ENCODE measurements at places on chromosomes 1 and 21. TPM values are rescaled to one million over a fixed set of nuclear protein-coding genes. Genes with fewer than 3 reads are reported as not detected.

GRCh38 chr1:80776266-80776665, 1024.5 kb upstream of the ADGRL2 start:
- no peak for DNase-seq

Gene REN
- total RNA-seq: 5.2 TPM

GRCh38 chr1:228510101-228510802, 23.1 kb downstream of the RNF187 start:
- no peak for DNase-seq

Gene LHX4
- under 0.01 TPM for total RNA-seq

DNA sequence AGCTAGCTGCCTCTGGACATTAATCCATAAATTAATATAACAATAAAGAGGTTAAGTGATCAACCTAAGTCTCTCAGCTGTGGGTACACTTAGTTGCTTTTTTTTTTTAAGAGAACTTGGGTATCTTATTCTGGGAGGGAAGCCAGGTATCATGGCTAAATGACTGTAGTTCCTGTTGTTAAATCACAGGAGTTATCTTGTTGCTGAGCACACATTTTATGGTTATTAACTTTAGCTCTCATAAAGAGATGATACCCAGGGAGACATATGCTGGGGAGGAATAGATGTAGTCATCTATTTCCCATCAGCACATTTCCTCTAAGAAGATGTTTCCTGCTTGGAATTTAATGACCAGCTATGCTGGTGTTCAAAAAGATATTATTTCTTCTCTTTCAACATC, 227.8 kb downstream of the PTGER3 start:
- DNase-seq: no peak

GRCh38 chr1:204990059-204990664, 52.9 kb upstream of the CNTN2 start:
- no peak for DNase-seq

Gene FMO1
- total RNA-seq: not detected

DNA sequence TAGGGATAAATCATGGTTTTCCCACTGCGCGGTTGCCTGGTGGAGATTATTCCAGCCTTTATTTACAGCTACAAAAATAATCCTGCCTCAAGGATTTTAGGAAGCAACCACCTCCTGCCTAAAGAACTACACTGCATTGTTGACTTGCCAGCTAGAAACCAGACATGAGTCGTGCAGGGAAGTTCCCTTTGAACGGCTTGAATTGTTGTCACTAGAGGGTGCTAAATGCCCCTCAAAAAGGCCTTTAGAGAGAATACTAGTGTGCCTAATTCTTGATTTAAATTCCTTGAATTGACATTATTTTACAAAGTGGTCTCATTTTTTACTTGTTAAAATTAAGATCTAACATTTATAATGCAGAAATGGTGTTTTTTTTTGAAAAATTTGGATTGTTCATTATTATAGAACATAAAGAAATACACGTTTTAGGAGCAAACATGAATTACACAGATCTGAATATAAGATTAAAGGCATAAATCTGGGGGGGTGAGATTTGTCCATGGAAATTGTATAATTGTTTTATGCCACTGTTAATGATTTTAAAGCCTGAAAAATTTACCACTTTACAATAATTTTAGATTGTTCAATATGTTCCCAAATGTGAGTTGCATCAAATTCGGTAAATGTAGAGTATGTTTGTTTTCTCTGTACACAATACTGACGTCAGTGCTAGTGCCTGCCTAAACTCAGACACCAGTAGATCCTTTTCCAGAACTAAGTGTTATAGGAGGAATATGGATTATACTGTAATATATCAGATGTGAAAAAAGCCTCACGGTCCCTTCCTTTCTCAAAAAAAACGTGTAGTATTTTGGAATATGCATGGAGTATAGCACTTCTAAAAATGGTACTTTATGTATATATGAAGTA, 7.6 kb upstream of the ERG start:
- no peak for DNase-seq

- DNase-seq: no peak
These were observed 85.2 kb upstream of the EXO1 start for GRCh38 chr1:241762713-241763339.

- no peak for DNase-seq
These were observed 55.2 kb downstream of the TENT5C start for GRCh38 chr1:117661027-117661426.

Gene MYBPH
- not detected for total RNA-seq

DNA sequence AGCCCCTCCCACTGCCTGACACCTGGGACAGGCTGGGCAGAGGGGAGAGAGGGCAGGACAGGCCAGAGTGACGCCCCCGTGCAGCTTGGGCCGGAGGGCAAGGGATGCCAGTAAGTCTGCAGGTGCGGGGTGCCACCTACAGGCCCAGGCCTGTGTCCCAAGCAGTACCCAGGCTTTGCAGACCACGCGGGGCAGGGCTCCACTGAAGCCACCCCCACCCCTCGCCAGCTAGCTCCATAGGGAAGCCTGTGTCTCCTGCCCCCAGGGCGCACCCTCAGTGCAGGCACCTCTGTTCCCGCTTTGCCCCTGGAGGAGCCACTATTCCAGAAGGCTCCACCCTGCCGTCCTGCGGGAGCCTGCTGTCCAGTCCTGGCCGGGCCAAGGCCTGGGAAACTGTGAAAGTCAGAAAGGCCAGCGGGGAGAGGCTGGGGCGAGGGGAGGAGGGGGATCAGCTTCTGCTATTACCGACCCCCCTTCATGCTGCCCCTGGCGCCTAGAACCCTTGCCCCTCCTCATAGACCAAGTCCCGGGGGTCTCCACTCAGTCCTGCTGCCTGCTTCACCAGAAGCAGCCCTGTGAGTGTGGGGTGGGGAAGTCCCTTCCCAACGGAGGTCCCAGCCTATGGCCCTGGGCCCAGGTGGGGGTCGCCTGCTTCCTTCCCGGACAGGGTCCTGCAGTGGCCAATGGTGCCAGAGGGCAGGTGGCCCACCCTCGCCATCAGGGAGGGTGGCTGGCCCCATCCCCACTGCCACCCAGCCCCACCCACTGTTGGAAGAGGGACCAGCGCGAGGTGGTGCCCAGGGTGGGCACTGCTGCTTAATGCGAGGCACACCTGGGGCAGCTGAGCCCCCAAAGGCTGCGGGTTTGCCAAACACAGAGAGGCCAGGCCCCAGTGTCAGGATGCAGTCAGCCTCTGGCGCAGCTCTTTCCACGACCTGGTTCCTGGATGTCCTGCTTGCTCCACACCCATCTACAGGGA, 54.4 kb downstream of the KCNAB2 start:
- DNase-seq: no peak

DNA sequence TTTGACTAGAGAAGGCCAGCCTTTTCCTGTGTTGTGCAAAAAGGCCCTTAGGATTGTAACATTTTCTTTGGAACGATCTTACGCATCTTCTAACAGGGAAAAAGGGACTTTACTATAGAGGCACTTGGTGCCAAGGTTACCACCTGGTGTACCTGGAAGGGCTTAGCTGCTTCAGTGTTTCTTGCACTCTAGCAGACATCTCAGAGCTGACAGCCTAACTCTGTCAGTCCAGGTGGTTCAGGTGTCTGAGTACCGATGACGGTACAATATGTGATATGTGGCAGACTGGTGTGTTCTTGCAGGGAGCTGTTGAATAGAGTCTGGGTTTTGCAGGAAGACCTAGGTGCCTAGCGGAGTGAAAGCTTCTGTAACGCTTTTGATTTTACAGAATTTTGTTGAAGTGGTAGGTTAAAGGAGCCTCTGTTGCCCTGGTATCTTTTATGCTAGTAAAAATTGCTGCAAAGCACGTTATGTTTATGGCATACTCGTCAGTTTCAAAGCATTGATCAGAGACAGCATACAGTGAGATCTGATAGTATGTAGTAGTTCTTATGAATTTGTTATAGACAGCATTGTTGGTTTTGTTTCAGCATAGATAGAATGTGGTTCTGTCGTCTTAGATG, 1.4 kb downstream of the MAGI3 start:
- no peak for DNase-seq

DNA sequence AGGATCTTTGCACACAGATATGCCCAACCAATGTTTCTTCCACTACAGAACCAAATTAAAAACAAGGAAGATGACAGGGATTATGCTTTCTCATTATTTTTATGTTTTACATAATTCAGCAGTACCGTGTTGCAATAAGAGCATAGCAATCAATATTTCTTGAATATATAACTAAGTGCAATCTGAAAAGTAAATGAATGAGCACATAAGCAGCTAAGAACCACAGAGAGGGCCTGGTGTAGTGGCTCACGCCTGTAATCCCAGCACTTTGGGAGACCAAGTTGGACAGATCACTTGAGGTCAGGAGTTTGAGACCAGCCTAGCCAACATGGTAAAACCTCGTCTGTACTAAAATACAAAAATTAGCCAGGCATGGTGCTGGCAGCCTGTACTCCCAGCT, 423.7 kb downstream of the MRPL39 start:
- DNase-seq: no peak

- no peak for DNase-seq
These were observed 95.7 kb upstream of the PLXNA2 start for GRCh38 chr1:208339911-208340310.

Gene GRIK1
- total RNA-seq: not detected

Measured in kidney epithelial cell (primary cell).